ENCODE measurements at places on chromosomes 5 and 9.

DNA sequence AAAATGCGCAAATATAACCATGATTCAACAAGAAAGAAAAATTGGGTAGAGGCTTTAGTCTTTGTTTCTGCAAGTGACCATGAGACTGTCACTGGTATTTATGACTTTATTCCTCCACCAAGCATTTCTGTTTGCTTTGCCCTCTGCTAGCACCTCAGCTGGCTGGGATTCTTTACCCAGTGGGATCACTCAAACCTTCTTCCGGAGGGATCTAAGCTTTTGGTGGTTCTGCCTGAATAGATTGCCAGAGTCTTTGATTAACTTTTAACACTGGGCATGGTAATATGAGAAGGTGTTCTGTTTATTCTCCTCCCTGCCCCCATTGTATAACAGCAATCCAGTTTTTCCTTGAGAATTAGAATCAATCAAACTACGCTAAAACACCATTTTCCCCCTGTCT, 59.1 kb upstream of the FBN2 start:
- no peak for DNase-seq

GRCh38 chr9:36503172-36504088, 69.3 kb upstream of the MELK start:
- DNase-seq = no peak

- DNase-seq = no peak
Measured at GRCh38 chr9:130305381-130305780, 39.8 kb downstream of the HMCN2 start.

DNA sequence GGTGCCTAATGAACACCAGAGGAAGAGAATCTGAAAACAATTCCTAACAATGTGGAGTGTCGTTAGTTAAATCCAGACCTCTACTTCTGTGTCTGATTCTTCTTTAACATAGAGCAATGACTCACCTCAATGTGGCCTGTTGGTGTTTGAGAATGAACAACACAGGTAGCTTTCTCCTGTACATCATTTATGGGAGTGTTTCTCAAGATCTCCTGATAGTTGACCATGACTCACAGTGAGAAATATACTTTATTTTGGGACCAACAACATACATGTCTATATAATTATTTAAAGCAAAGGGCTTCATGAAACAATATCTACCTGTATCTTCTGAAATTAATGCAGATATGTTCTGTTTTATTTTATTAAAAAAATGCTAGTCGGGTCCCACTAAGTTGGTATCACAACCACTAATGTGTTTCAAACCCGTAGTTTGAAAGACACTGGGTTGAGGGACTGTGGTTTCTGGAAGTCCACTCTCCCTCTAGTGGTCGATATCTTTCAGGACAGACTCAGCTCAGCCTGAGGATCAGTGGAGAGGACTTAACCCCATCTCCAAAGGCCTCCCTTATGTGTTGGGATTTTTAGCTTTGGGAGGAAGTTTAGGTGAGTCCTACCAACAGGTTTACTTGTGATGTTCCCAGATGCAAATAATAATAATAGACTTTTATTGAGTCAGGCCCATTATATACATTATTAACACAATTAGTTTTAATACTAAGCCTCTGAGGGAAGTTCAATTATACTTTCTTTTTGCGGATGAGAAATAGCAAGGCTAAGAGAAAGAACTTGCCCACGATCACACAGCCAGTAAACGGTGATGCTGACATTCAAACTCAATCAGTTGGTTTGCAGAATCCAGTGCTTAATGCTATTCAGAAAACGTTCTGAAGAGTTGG, 70.0 kb upstream of the KLF9 start:
- no peak for DNase-seq

DNA sequence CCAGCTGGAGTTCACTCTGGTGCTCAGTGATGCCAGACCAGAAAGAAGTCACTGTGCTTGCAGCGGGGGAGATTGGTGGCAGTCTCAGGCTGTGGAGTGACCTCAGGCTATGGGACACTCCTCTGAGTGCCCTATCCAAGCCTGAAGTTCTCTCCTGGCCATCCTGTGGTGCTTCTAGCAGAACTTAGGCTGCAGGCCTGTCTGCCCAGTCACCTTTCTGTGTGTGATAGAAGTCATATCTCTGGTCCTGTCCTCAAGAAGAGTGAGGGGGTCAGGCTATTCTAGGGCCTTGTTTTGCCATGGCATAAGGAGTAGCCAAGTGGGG, 9.3 kb downstream of the PDLIM4 start:
- no peak for DNase-seq

- DNase-seq = no peak
Measured at GRCh38 chr5:150236313-150236712, 46.5 kb downstream of the SLC6A7 start.

- DNase-seq = no peak
Measured at GRCh38 chr5:110784901-110785300, 46.1 kb downstream of the SLC25A46 start.

Measured in activated gamma-delta T cell treated with anti-CD3 and anti-CD28 coated beads, Interleukin-2, amount 50 U/mL, for 16 hours (primary cell).